ENCODE measurements at places on chromosomes 12 and 14.

- DNase-seq: no peak
Measured at GRCh38 chr12:10052193-10052913, 21.9 kb downstream of the CLEC9A start.

- no peak for DNase-seq
Measured at GRCh38 chr14:51862860-51863259, 2.4 kb downstream of the GNG2 start.

DNA sequence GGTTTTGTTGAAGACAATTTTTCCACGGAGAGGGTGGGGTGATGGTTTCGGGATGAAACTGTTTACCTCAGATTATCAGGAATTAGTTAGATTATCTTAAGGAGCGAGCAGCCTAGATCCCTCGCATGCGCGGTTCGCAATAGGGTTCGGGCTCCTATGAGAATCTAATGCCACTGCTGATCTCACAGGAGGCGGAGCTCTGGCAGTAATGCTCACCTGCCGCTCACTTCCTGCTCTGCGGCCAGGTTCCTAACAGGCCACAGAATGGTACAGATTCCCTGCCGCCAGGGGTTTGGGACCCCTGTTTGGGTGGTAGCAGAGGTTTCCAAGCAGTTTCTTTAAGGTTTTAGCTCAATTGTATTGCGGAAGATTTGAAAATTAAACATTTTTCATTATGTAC is 439.8 kb upstream of the OR4E1 start:
- no peak for DNase-seq

DNA sequence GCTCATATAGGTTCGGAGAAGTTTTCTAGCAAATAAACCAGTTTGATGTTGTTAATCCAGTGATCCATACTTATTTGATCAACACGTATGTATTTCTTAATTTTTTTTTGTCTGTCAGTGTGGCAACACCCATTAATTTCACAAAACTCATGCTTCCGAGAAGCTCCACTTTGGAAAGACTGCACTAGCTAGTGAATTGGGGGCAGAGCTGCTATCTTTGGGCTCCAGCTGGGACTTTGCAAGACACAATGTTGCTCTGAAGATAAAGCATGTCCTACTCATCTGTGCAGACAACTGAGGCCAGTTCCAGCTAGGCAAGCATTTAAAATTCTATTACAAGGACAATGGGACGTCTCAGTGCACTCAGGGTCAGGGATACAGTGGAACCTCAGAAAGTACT is 298.4 kb downstream of the NUAK1 start:
- no peak for DNase-seq

- DNase-seq: no peak
Measured at GRCh38 chr12:79053394-79053793, 188.8 kb downstream of the SYT1 start.

DNA sequence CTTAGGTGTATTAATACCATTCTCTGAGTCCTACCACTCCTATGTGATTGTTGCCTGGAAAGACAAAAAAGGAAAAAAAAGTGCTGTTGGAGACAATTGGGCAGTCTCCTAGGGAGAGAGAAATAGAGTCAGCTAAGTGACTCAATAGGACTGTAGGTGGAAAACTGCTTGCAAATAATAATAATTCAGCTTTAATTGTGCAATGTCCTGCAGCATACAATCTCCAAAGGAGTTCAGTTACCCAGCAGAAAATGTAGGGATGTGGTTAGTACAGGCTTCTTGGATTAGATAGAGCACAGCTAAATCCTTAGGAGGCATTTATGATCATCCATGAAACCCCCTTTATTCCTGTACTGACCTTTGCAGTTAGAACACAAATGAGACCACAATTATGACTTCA is 3.0 kb upstream of the SRSF9 start:
- no peak for DNase-seq
